ENCODE measurements at places on chromosomes 6 and 20.

DNA sequence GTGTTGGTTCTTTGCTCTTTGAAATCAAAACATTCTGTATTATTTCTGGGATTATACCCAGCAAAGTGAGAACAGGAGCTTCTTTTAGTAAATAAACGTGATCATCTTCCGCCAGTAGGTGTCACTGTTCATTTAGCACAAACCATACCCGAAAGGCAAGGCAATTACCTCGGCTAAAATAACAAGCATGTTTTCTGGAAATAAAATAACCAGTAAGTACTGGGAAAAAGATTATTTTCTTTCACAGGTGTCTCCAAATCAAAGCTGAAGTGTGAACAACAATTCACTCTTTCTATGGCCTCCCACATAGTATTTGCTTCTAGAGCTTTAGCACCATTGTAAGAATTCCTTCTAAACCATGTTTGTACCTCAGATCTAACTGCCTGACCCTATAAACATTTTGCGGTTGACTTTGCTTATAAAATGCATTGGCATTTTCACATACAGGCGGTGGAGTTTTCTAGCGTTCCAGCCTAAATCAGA is 144.6 kb upstream of the AGPAT4 start:
- DNase-seq: no peak

DNA sequence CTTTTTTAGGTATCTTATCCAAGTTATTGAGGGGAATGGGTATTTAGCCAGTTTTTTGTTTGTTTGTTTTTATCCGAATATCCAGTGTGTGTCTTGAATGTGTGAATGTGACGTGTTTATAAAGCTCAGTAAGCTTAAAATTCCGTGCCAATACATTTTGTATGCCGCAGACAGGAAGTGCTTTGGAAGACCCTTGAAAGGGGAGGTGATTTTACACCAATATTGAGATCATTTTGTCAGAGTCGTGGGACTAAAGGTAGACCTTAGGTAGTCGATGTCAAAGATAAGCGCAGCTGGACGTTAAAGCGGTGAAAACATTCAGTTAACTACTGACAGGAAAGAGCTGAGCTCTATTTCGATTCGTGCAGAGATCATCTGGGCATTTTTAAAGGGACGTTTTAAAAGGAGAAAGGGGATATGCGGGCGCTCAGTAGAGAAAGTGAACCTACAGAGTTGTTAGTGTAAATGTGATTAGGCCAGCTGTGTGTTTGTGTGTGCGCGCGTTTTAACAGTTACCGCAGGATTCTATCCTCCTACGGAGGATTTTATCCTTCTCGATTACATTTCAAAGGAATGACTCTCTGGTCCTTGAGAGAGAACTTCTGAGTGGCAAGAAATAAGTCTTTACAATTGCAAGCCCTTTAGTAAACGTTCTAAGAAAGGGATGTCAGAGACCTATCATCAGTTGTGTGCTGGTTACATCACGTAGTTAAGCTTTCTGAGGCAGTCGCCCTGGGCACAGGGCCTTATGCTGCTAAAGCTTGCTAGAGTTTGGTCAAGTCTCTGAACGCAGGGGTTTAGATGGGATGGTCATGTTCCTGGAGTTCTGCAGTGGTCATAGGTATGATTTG is 625 bp upstream of the ECHDC1 start:
- no peak for DNase-seq

- no peak for DNase-seq
These were observed 20.9 kb downstream of the GPR63 start for GRCh38 chr6:96816301-96816817.

- no peak for DNase-seq
These were observed 732.2 kb downstream of the HDGFL1 start for GRCh38 chr6:23301556-23301955.

- no peak for DNase-seq
These were observed 90.8 kb upstream of the ELOVL5 start for GRCh38 chr6:53439556-53439955.

All from activated T-cell treated with anti-CD3 and anti-CD28 coated beads, Interleukin-2, amount 50 U/mL, for 1 hour (primary cell).